ENCODE measurements at places on chromosomes 2 and 18.

DNA sequence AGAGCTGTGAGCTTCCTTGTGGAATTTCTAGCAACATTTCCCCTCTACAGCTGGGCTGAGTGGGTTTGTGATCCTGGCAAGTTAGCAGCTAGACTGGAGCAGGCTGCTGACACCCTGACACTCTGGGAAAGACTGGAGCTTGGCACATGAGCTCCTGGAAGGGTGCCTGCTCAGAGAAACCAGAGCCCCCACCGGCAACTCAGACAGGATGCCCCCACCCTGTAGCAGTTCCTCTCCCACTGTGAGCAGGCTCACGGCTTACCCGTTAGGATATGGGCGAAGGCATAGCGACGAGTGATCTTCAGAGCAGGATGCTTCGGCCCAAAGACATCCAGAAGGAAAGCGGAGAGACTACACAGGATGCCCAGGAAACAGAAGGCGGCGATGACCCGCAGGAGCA lies 11.2 kb downstream of the TMEM127 start:
- no peak for DNase-seq

DNA sequence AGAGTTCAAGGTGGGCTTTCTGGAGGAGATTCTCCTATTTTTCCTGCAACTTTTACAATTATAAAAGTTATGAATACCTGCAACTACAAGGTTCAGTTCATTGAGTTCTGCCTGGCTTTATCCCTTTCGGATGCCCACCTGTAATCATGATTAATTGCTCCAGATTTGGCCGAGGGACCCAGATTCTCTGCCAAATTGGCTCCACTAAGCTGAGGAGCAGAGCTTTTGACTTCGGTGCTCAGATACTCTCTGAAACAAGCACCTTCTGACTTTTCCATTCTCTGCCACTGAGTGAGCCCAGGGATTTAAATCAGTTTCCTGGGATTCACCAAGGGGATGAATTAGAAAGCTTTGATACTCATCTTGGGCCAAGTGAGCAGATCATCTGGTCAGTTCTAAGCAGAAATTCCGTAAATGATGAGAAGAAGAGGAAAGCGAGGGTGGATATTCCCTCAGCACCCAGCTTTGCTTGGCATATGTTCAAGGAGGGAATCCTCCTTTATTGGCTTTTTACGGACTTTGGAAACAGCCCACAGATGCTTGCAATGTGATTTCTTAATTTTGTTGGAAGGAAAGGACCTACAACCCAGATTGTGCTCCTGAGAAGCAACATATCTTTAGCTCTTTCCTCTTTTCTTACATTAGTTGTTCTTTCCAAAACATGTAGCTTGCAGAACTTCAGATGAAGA lies 179.2 kb downstream of the SETBP1 start:
- no peak for DNase-seq

DNA sequence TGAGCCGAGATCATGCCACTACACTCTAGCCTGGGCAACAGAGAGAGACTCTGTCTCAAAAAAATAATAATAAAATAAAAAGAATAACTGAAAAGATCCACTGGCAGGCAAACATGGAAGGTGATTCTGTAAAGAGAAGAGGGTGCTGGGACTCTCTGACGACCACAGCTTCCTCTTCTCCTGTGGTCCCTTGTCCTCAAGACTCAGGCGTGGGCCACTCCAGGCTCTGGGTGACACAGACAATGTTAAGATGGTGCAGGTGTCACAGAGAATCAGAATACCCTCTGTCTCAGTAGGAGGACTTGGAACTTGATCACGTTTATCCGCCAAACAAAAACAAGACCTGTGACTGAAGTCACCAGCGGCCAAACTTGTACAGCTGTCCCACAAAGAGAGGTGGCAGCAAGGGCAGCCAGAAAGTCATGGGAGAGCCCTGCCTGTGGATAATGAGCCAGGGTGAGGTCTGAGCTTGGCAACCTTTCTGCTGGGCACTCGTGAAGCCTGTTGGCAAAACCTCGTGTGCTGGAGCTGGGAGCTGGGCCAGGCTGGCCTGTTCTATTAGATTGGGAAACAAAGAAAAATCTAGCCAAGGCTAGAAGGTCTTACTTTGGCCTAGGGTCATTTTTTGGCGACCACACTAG lies 76.4 kb upstream of the ITGA6 start:
- no peak for DNase-seq

DNA sequence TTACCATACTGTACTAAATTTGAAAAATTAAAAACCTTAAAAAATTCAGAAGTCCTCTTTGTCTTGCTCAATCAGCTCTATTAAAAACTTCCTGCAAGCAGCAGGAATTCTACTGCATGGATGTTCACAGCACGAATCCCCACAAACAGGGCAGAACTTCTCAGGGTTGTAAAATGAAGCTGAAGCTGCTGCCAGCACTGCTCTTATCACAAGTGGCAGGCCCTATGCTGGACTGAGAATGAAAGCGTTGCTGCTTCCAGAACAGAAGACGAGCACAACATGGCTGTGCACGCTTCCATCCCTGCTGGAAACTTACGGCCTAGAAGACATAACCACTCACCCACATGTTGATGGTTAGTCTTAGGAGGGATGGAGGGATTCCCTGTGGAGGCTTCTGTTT lies 134.0 kb downstream of the RAB3GAP1 start:
- no peak for DNase-seq

GRCh38 chr2:108938077-108938710 lies 50.8 kb downstream of the EDAR start:
- DNase-seq = no peak

GRCh38 chr2:60958361-60958760 lies 59.2 kb upstream of the PEX13 start:
- no peak for DNase-seq

- DNase-seq = no peak
Measured at GRCh38 chr2:124489686-124490085, 464.6 kb downstream of the CNTNAP5 start.

GRCh38 chr18:66601649-66602048 lies 2.2 kb downstream of the CDH19 start:
- DNase-seq = no peak

GRCh38 chr2:30362468-30363081 lies 84.5 kb upstream of the LCLAT1 start:
- DNase-seq = no peak

DNA sequence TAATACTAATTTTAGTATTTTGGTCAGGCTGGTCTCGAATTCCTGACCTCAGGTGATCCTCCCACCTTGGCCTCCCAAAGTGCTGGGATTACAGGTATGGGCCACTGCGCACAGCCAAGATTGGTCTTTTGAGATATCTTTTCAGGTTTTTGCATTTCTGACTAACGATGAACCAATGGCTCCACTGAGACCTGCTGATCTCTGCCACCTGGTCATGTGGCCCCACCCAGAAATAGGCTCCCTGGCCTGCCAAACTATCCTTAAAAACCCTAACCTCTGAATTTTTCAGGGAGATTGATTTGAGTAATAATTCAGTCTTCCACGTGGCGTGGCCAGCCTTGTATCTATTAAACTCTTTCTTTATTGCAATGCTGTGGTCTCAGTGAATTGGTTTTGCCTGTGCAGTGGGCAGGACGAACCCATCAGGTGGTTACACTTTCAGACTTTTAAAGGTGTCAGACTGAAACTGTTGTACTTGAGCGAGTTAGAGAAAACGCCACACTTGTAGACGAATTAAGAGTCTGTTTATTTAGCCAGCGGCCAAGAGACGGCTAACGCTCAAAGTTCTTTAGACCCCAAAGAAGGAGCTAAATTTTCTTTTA lies 85.8 kb upstream of the MSH6 start:
- DNase-seq = peak; percentile 82

DNA sequence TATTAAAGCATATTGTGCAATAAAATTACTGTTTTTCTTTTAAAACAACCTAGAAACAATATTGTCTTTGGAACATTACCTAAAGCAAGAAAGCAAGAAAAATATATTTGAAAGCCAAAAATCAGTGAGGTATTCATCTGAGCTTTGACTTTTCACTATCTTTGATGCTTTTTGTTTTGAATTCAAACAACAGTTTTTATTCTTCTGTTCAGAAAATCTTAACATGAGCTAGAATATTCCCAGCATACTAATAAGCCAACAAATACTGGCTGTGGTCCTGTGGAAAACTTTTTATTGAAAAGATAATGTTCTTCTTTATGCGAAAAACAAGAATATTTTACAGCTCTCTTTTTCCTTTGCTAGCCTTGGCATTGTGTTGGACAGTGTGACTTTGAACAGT lies 19.8 kb downstream of the FAM171B start:
- DNase-seq = no peak

DNA sequence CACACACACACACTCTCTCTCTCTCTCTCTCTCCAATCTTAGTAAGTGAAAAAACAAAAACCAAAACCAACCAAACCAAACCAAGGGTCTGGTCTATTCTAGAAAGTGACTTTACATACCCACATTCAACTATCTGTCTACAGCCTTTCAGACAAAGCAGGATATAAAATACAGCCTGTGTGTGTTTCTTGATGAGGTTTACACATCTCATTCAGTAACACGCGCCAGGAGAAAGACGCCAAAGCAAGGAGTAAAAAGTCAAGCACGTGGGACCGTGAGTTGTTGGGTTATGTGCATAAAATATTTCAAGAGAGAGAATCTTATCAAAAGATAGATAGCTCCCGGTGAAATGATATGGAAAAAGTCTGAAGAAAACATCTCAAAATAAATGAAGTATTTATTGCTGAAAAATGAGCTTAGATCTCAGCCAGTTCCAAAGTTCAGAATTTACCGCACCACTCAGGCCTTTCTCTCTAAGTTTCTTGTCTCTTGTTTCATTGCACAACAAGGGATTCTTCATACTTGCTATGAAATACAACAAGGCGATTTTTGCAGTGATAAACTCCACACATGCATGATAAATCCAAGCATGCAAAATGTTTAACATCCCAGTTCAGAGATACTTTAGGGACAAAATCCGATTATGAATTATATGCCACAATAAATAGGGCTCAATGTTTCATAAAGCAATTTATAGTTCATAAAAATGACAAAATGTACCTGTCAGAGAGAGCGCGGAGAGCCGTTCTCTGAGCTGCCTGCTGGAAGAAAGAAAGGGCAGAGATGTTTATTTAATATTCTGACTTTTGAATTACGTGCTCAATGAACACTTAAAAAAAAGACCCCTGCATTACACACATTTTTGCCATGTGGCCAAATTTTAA lies 159.3 kb upstream of the REV1 start:
- no peak for DNase-seq

GRCh38 chr2:150690870-150691269 lies 203.4 kb upstream of the RND3 start:
- DNase-seq = no peak

- no peak for DNase-seq
Measured at GRCh38 chr2:189013671-189014448, 39.7 kb downstream of the COL3A1 start.

- no peak for DNase-seq
Measured at GRCh38 chr18:12491611-12492435, 84.1 kb downstream of the PRELID3A start.

DNA sequence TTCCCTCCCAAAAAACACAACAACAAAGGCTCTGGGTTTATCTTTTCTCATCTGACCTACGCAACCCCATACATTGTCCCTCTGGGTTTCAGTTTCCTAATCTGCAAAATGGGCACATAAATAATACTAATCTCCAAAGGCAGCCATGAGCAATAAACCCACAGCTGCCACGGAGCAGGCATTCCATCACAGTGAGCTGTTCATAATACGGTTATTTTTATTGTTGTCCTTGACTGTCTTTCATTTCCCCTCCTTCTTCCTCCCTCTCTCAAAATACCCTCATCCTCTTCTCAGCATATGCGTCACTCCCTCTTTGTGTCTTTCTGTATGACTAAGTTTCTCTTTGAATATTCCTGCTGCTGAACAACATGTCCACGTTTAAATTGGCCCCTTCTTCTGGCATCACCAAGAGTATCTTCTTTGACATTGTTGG lies 129.8 kb upstream of the CAB39 start:
- DNase-seq = peak; percentile 86

DNA sequence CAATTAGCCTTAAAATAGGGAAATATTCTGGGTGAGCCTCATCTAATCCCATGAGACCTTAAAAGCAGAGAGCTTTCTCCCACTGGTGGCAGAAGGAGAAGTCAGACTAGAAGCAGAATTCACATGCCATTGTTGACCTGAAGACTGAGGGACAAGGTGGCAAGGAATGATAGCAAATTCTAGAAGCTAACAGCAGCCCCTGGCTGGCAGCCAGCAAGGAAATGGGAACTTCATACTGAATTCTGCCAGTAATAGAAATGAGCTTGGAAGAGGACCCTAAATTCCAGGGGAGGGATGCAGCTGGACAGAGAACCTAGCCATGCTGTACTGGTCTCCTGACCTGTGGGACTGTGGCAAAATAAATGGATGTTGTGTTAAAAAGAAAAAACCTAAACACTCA lies 19.5 kb downstream of the B3GNT7 start:
- no peak for DNase-seq

- DNase-seq = no peak
Measured at GRCh38 chr2:15838481-15839090, 101.8 kb upstream of the MYCN start.

DNA sequence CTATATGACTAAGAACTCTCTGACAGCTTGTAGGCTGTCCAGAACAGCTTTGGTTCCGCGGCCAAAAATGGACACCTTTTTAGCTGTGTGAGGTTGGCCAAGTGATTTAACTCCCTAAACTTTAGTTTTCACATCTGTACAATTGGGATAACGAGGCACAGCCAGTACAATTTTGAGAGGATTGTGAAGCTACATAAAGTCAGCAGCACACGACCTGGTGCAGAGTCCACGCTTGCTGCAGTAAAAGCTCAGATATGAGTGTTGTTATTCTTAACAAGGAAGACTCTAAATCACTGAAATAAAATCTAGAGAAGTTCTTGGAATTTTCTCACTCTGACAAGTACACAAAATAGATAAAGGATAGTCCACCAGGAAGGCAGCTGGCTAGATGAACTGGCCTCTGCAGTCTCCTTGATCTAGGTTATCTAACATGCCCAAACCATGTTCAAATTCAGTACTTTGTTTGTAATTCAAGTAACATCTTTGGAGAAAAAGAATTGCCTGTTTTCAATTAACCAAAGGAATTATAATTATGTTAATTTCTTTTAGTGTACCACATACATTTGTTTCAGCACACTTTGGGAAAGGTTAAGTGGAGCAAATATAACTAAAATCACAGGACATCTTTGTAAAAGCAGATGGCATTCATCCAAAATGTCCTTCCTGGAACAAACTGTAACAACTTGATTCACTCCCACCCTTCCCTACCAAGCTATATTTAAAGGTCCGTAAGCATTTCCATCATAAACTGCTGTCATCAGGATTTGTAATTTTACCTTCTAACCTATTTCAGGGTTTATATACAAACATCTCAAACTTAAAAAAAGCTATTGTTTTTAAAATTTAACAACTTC lies 201.7 kb upstream of the STK17B start:
- DNase-seq = no peak

GRCh38 chr2:151120011-151120410 lies 141.7 kb downstream of the RBM43 start:
- no peak for DNase-seq

GRCh38 chr18:79587779-79588635 lies 91.6 kb upstream of the CTDP1 start:
- DNase-seq = no peak
